ENCODE measurements at places on chromosomes 4 and X.

GRCh38 chrX:37361596-37361995 is 12.4 kb downstream of the PRRG1 start:
- no peak for DNase-seq

DNA sequence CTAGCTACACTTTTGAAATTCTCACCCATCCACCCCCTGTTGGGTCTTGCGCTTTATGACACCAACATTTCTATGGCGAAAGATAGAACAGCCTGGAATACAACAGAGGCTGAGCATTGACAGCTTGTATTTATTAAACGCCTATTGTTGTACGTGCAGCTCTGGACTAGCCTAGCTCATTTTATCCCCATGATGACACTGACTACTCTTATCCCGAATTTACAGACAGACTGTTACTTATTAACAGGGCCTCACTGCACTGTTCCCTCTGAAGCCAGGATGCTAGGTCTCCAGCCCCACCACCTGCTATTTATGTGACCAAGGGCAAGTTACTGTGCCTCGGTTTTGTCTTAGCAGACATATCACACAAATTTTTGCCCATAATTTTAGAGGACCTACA is 1.0 kb upstream of the RFC1 start:
- no peak for DNase-seq

DNA sequence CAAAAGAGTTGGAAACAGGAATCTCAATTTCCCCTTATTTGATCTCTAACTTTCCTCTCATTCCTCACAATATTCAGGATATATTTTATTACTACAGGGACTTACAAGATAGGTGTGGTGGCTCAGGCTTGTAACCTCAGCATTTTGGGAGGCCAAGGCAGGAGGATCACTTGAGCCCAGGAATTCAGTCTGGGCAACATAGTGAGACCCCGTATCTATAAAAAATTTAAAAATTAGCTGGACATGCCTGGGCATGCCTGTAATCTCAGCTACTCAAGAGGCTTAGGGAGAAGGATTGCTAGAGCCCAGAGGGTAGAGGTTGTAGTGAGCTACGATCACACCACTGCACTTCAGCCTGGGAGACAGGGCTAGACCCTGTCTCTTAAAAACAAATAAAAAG is 200.4 kb downstream of the CAMK2D start:
- no peak for DNase-seq

DNA sequence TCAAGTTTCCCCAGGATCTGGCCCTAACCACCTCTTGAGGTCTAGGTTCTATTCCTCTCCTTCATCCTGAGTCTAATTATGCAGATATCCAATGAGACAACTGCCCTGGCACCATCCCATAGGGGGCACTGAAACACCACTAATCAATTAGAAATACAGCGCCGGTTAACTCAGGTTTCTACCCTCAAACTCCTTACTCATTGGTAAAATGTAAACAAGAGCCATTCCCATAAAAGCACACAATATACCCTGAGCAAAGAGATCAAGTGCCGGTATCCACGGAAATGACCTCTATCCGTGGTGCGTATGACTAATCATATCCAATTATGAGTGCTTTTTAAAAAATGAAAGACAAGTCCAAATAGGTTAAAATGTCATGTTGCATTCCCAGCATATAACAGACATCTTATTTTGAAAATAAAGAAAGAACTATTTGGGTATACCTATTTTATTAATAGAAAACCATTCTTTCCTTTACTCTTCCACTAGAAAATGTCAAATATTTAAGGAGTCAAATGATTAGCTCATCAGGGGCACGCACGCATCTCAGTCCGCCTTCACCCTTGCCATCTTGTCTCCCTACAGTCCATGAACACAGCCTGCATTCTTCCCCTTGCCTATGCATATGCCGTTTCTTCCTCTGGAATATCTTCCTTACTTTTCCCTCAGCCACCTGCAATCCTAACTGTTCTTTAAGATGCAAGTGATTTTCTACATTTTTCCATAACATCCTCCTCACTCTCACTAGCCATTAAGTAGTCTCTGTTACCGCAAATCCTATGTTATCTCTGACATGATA is 141.1 kb downstream of the MAML3 start:
- peak; percentile 22 for DNase-seq
